ENCODE measurements at places on chromosomes 3 and 15.

DNA sequence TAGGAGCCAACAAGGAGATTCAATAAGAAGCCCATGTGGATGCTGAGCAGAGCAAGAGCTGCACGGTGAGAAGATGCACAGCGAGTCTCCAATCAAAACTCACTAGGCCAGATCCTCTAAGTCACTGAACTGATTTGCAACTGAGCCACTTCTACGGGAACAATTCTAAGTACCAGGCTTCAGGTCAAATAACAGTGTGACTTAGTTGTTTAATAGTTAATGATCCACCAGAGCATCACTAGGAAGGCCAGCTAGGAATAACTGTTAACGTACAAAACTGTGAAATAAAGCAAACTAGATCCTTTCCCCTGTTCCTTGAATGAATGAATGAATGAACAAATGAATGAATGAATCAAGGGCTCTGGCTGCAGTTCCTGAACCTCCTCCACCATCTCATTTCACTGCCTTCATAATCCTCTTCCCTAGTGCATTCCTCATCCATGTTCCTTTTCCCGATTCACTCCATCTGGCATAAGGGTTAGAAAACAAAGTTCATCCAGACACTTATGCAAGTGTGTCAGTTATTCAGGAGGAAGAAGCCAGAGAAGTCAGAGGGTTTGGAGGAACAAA lies 59.7 kb downstream of the ATP8B4 start:
- no peak for DNase-seq

DNA sequence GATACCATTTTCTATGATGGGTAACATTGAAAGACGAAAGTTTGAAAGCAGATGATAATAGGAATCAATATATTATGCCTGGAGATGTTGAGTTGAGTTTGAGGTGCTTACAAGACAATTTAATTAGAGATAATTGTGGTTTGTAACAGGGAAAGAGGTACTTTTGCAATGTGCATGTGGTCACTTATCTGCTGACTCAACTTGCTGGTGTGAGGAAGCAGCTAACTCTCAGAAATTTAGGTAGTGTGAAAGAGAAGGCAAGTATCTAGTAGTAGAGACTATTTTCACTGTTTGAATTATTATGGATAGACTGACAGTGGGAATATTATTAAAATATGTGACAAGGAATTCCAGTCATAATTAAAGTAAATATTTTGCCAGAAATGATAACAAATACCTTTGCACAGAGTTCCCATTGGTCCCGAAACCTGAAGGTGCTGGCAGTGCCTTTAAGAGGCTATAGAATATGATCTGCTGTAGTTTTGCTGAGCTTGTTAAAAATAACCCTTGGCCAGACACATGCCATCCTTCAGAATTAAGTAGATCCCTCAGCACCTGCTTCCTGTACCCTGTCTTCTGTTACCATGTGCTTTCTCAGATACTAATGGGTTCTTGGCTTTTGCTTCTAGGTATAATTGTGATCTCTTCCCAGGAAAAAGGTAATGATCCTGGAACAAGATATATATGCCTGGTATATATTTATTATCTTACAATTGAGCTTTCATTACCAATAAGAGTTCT lies 315.9 kb downstream of the BCHE start:
- DNase-seq = no peak

DNA sequence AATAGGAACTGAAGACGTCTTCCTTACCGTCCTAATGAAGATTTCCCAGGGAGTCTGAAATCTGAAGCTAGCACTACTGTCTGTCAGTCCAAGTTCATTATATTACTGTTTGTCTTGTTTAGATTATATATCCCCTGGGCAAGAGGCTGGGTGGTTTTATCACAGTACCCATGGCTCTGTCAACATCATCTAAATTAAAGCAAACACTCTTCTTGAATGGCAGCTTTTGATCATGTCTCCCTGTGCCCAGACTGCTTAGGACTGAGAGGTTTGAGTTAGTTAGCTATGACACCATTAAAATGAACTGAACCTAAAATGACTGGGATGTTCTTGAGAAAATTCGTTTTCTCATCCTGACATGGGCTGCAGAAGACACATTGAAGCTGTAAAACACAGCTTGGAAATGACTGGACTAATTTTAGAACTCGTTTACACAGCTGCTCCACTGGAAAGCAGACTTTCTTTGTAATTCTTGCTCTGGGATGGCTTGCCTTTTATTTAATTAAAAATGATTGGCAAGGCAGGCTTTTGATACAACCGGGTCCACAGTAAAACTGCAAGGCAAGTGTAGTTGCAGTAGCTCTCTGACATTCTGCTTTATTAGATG lies 243.5 kb downstream of the MFSD1 start:
- no peak for DNase-seq

GRCh38 chr3:13045904-13046568 lies 27.2 kb downstream of the IQSEC1 start:
- DNase-seq = peak; percentile 15

DNA sequence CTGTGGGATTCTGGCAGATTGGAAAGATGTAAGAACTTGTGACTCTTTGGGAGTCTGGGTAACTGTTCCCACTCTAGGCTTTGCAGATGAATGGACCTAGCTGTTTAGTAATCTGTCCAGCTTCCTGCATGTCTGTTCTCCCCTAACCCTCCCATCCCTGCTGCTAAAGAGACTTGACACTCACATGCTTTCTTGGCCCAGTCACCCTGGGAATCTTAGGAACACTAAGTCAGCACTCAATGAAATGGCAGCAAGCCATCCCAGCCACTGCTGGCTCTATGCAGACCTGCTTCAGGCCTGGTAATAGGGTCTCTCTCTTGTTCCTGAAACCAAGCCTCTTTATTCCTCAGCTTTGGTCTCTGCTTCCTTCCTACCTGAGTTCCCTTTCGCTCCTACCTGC lies 63.7 kb upstream of the THSD4 start:
- no peak for DNase-seq

DNA sequence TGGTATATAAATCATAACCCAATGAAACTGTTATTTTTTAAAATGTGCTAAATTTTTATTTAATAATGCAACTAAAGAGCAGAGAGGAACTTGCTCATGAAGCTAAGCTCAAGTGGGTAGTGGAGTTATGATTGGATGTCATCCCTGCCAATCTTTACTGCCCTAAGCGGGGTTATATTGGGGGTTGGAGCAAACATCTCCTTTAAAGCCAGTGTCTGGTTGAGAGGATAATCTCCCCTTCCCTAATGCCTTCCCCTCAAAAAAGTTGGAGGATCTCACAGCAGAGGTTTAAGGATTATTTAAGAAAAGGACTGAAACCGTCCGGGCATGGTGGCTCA lies 32.1 kb upstream of the CLASP2 start:
- no peak for DNase-seq

GRCh38 chr3:181383760-181384159 lies 328.0 kb upstream of the SOX2 start:
- no peak for DNase-seq

DNA sequence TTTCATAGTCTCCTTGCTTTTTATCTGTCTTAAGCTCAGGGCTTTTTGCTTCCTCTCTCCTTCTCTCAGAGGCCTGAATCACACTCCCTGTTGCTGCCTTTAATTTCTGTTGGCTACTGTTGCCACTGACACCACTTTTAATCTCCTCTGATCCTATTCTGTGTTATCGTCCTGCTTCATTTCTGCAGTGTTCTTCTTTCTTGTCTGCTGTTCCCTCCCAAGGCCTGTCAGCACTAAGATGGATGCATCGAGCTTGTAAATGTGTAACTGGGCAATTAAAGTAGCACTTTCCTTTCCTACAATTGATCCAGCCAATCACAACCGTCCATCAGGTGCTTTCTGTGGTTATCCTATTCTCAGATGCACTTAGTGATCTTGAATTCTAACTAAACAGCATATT lies 71.3 kb upstream of the VEPH1 start:
- DNase-seq = no peak

- DNase-seq = no peak
Observed at GRCh38 chr3:3113042-3113709, 3.0 kb upstream of the IL5RA start.

DNA sequence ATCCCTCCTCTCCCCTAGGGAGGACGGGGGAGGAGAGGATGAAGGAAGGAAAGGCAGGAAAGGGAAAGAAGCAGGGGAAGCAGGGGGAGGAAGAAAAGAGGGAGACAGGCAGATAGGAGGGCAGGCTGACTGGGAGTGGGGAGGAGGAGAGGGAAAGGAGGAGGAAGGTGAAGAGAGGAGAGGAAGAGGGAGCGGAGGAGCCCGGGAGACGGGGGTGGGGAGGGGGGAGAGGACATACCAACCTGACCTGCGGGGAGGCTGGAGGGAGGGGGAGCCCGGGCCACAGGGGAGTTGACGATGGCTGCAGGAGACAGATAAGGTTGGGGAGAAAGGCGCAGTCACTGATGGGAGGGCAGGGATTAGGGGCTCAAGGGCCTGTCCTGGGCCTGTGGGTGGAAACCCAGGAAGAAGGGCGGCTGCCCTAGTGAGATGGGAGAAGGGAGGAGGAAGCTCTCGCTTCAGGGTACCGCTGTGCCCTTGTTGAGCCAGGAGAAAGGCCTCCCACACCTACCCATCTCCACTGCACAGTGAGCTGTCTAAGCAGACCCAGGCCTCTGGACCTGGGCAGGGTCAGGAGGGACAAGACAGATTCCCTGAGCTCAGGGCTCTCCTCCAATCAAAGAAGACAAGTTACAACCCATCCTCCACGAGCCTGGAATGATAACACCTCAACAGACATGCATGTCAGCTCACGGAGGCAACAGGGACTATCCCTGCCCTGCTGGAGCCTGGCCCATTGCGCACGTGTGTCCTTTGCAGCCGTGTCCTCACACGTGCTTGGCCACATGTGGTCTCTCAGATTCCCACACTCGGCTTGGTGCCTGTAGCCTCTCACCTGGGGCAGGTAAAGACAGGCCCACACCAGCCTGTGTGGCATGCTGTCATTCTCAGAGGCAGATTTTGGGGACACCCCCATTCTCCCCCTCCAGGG lies 27.9 kb downstream of the C3orf18 start:
- no peak for DNase-seq

DNA sequence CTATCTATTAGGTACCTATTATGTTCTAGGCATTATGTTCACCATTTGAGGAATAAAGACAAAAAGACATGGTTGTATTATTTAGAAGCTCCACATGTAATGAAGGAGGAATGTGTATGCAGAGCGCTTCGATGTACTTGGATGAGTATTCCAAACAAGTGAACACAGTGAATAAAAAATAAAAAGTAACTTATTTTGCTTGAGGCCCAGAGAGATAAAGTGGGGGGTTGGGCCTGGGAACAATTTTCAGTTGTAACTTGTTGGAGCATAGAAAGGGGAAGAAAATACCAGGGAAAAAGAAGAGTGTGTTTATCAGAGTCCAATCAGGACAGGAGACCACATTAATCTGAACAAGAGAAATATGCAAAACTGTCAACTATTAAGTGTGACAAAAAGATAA lies 445.7 kb upstream of the BCHE start:
- DNase-seq = no peak

DNA sequence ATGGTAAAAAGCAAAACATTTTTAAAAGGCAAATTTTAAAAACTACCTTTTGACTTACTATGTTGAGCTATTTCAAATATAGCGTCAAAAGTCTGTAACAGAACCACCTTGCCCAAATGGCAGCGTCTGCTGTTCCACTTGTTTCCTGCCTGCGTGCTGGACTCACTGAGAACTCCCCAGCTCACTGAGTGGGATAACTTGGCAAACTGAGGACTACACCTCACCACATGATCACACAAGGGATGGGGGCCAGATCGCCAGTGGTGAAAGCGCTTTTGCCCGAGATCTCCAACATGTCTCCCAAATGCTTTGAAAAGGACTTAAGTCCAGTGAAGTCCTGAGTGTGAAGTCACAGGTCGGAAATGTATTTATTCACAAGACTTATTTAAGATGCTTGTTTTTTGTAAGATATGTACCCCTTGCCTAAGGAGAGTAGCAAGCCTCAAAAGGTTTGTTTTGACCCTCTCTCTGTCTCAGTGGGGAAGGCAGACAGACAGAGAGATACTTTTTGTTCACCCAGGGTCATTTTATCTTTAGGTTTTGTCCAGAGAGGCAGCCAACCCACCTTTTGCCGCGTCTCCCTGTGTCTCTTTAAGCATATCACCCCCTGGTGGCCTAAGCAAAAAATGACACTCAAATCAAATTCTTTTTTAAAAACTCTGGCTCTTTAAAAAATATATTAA lies 192.6 kb downstream of the PDZRN3 start:
- DNase-seq = no peak

DNA sequence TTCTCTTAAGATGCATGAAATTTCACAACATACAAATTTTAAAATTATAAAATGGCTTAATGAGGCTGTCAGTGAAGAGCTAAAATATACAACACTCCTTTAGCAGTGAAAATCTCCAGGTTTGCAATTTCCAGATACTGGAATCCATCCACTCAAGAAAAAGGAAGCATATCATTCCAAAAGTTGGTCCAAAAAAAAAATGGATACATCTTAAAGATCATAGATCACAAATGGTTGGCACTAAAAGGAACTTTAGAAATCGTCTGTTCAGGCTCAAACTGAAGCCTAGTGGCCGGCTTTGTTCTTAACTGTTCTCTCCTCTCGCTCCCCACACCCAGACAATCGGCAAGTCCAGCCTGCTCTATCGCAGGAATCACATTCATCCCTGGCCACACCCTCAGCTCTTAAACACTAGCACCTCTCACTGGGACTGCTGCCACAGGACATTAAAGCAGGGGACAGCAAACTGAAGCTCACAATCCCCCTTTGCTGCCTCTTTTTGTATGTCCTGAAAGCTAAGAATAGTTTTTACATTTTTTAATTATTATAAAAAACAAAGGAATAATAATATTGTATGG lies 130.3 kb upstream of the CDIN1 start:
- no peak for DNase-seq

GRCh38 chr15:101425787-101426365 lies 63.6 kb downstream of the PCSK6 start:
- no peak for DNase-seq

- DNase-seq = no peak
Observed at GRCh38 chr15:78626381-78626995, 5.7 kb upstream of the CHRNA3 start.

GRCh38 chr3:114095796-114096195 lies 39.3 kb downstream of the QTRT2 start:
- DNase-seq = no peak

DNA sequence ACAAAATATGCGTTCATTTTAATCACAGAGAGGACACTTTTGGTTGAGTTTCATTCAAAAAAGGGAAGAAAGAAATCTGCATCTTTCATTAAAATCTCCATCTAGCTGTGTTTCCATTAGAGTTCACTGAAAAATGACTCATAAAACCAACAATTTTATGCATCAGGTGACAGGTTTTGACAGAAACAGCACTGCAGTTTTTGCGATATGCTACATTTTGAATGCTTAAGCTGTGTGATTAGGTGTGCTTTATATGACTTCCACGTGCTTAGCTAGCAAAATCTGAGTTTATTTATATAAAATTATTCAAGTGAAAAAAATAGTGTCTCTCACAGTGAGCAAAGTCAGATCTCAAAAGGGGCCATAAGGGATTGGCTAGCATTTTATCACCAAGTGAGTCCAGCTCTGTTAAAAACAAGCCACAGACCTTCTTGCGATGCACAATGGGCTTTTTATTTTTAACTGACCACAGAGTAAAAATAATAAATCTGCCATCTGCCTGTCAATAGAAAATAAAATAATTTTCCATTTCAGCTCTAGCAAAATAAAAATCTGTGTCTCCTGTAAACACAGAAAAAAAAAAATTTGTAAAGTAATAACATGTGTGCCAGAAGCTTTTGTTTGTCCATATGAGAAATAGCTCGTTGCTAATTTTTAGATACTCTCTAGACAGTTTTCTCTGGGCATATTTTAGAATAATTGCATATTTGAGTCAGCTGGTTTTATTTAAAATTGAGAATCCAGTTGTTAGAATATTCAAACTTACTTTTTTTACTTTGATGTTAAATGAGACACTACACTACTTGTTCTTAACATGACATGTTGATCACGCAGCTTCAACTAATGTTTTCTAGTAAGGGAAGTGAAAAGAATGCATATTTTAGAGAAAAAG lies 409.8 kb downstream of the ROBO2 start:
- no peak for DNase-seq

- DNase-seq = no peak
Observed at GRCh38 chr3:132009241-132009640, 25.6 kb downstream of the CPNE4 start.
